Muscle of arm (tissue), 14 donors: ENCODE measurements at places on chromosomes 7 and 10. TPM values are rescaled to one million over a fixed set of nuclear protein-coding genes. Genes with fewer than 3 reads are reported as not detected.

Gene HOGA1
- 1.6 TPM for polyA plus RNA-seq

Gene UBTD1
- 12.1 TPM for polyA plus RNA-seq

DNA sequence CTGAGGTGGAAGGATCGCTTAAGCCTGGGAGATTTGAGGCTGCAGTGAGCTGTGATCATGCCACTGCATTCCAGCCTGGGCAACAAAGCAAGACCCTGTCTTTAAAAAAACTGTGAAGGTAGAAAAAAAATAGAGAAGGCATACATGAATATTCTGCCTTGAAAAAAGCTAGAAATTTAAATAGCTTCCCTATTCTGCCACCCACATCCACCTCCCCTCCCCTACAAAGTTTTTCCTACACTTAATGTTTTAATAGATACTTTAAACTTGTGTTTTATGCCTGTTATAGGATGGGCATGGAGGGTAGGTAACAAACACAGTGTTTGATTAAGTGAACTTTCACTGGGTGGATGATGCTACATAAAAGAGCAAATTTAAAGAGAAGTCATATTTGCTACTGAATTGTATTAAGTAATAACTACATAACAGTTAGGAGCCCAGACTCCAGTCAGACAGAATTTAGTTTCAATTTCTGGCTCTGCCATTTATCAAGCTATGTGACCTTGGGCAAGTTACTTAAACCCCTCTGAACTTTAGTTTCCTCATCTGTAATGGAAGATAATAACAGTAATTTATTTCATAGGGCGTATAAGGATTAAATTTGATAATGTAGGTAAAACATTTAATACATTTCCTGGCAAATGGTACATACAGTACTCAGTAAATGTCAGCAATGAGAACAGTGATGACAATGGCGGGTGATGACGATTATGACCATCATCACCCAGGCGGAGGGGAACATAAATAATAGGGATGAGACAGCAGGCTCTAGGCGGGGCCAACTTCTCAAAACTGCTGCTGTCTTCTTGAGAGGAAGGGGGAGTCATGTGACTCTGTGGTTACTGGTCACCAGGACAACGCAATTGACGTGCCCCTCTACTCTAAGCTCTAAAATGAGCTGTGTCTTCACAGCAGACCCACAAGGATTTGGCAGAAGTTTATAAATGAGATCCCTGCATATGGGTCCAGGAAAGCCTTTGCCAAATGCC lies 15.8 kb downstream of the DNMBP start:
- no peak for DNase-seq

DNA sequence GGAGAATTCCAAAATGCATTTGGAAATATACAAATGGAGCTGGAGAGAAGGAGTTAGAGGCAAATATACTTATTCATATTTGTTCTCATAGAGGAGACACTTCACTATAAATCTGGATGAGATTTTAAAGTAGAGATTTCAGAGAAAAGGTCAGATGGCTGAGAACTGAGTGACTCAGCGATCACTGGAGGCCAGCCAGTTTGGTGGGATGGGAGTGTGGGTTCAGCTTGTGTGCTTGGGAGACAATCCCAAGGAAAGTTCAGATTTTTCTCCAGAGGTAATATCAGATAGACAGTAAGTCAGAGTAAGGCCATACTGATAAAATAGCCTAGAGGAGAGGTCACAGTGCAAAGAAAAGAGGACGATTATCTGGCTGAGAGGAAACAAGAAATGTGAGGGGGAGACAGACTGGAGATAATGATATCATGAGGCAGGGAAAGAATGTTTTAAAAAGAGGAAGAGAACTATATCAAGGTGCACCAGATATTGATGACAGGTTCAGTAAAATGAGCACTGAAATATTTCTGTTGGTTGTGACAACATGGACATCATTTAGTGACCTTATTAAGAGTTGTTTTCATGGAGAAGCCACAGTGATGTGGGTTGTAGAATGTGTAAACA lies 67.0 kb downstream of the MDFIC start:
- DNase-seq, result no peak

DNA sequence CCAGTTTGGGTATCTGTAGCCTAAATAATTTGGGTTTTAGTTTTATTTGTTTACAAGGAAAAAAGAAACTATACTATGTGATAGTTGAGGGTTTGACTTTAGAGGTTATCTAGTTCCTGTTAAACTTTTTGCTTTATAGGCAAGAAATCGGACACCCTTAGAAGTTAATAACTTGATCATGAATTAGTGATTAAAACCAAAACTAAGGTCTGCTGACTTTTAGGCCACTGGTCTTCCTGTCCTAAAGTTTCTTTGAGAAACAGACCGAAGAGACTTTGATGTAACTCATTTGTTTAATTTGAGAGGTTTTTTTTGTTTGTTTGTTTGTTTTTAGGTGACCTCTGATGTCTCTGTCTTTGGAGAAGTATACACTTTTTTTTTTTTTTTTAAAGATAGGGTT lies 59.7 kb downstream of the PHTF2 start:
- DNase-seq, result no peak

GRCh38 chr10:107423903-107424302 lies 259.4 kb upstream of the SORCS1 start:
- DNase-seq, result no peak

- no peak for DNase-seq
Measured at GRCh38 chr7:27141923-27142579, 1.4 kb downstream of the HOXA5 start.

- no peak for DNase-seq
Measured at GRCh38 chr10:101614663-101615524, 26.8 kb downstream of the DPCD start.

GRCh38 chr10:57145548-57145947 lies 784.5 kb upstream of the ZWINT start:
- no peak for DNase-seq

DNA sequence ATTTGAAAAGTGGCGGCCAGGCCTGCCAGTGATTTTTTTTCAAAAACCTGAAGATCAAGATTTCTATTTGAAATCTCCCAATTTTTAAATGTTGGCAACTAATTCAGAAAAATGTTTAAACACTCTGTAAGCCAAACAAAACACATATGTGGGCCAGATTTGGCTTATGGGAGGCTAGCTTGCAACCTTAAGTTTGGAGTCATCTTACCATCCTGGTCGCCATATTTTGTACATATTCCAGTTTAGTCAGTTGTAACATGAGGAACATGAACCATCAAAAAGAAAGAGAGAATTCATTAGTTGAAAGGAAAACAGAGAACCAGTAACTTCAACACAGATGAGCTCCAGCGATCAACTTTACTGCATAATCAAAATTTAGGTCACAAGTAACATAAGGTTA lies 115.4 kb downstream of the TMEM26 start:
- DNase-seq, result no peak

GRCh38 chr7:69932034-69932628 lies 333.9 kb downstream of the AUTS2 start:
- peak; percentile 53 for DNase-seq

- no peak for DNase-seq
Measured at GRCh38 chr7:2484868-2485267, 8.7 kb upstream of the GRIFIN start.

- DNase-seq, result no peak
Measured at GRCh38 chr10:110304394-110304779, 333 bp downstream of the SMNDC1 start.

DNA sequence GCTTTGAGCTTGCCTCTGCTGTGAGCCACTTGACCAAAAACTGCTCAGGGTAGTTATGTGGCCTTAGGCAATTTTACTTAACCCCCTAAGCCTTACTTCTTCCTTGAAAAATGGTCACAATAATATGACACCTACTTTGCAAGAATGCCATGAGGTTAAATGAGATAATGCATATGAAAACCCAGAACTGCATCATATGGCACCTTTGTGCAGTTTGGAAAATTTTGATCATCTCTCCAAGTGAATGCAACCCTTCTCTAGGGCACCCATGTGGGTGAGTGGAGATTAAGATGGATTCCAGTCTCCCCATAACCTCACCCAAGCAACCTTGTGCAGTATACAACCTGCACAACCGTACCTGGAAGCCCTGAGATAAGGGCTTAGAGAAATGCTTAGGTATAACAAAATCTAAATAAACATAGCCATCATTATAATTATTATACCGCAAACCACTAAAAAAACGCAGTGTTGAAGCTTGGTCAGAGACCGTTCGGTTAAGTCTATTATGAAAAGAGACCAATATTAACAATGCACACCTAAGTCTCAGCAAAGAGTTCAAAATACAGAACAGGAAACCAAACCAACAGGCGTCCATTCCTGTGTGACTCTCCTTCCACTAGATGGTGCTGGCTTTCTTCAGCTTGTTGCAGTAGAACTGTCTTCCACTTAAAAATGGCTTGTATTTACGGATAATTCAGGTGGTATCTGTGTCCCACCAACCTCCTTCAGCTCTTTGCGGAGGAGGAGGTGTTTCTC lies 21.0 kb upstream of the ASB15 start:
- no peak for DNase-seq
